ENCODE measurements at places on chromosomes 3 and 15. TPM values are rescaled to one million over a fixed set of nuclear protein-coding genes. Genes with fewer than 3 reads are reported as not detected.

Gene IL5RA
- not detected for total RNA-seq

Gene HIGD2B
- total RNA-seq = 0.10 TPM

Gene TMEM207
- total RNA-seq = not detected

Gene GOLGA8N
- total RNA-seq = 1.3 TPM

Gene LHFPL4
- total RNA-seq = 0.07 TPM

Gene ALDH1A3
- total RNA-seq = 21.1 TPM

Gene C3orf22
- total RNA-seq = not detected

Gene GASK1A
- total RNA-seq = not detected

Gene GNAT1
- total RNA-seq = 0.48 TPM

Gene TMOD2
- total RNA-seq = 1.4 TPM

Gene COL6A5
- not detected for total RNA-seq

Gene PRTG
- total RNA-seq = 8.6 TPM

Gene FAM81A
- total RNA-seq = 13.1 TPM

Gene MYZAP
- total RNA-seq = 1.3 TPM

Gene CKMT1A
- 2.8 TPM for total RNA-seq

Gene FBXO40
- not detected for total RNA-seq

Gene FAM107A
- total RNA-seq = 0.46 TPM

Gene ATP13A5
- not detected for total RNA-seq

Gene OSBPL10
- 15.0 TPM for total RNA-seq

Gene GOLGA6L4
- total RNA-seq = 0.39 TPM

Gene EMC7
- total RNA-seq = 147 TPM

Gene TUBGCP4
- total RNA-seq = 7.0 TPM

Gene TM4SF4
- 35.9 TPM for total RNA-seq

Gene LRTM1
- not detected for total RNA-seq

Gene C3orf20
- total RNA-seq = 0.02 TPM

All from A549 treated with dexamethasone at 1 μM for 4 hours (cell line).